ENCODE measurements at places on chromosomes 11 and 22.

- DNase-seq = no peak
Measured at GRCh38 chr11:128205796-128206195, 381.6 kb downstream of the ETS1 start.

DNA sequence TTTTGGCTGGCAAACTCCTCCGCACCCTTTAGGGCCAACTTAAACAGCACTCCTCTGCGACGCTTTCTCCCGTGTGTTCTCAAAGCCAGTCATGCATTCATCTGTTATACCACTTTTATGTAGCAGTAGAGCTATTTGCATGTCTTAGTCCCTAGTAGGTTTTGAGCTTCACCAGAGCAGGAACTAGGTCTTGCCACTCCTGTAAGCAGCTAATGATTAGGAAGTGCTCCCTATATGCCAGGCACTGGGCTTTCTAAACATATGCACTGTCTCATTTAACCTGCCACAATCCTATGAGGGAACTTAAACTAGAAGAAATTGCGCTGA is 180.8 kb downstream of the DBX1 start:
- DNase-seq = no peak

- no peak for DNase-seq
Measured at GRCh38 chr11:64876835-64877341, 1.5 kb downstream of the EHD1 start.

DNA sequence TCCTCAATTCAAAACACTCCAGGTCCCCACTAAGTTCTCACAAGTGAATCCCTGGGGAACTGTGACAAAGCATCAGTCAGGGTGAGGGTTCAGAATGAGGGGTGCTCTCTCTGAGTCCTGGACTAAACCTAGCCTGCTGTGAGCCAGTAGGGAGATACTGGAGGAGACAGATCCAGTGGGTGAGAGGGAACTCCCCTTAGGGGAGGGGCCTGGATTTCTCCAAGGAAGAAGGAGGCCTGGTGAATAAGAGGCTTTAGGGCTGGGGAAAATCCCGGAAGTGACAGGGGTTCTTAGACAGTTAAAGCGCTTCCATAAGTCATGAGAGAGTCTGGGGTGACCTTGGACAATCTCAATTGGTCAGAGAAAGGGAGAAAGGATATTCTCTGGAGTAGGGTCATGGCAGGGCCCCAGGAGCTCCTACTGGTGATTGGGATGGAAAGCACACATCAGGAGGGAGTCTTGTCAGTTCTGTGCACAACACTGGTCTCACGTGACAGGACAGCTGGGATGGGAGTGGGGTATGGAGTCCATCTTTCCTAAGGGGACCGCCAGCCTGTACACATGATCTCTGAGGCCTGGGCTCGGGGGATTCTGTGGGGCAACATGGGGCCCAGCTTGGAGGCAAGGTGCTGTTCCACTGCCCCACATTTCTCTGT is 1.5 kb downstream of the TBC1D10A start:
- no peak for DNase-seq

- DNase-seq = no peak
Measured at GRCh38 chr11:646214-646613, 9.1 kb downstream of the DRD4 start.

GRCh38 chr11:129298988-129299387 is 76.7 kb upstream of the BARX2 start:
- DNase-seq = no peak

GRCh38 chr11:126160345-126161022 is 51.0 kb downstream of the RPUSD4 start:
- no peak for DNase-seq

DNA sequence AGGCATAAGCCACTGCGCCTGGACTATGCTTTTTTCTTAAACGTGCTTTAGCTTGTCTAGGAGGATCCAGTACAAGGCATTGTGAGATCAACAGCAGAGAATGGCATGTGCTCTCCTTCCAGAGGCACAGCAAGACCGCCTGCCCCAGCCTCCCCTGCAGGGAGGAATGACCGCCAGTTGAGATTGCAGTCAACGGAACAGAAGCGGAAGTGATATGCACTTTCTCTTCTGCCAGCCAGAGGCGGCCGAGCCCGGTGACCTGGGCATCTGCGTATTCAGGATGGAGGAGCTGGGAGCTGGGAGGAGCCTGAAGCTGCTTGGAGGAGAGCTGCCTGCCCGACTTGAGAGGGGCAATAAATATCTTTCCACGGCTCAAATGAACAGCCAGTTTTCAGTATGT is 243.0 kb downstream of the CTTN start:
- DNase-seq = no peak

GRCh38 chr11:27263986-27264385 is 99.0 kb downstream of the CCDC34 start:
- no peak for DNase-seq

GRCh38 chr11:34040571-34040970 is 11.0 kb upstream of the CAPRIN1 start:
- DNase-seq = no peak

GRCh38 chr11:77171254-77171653 is 43.2 kb downstream of the MYO7A start:
- no peak for DNase-seq

DNA sequence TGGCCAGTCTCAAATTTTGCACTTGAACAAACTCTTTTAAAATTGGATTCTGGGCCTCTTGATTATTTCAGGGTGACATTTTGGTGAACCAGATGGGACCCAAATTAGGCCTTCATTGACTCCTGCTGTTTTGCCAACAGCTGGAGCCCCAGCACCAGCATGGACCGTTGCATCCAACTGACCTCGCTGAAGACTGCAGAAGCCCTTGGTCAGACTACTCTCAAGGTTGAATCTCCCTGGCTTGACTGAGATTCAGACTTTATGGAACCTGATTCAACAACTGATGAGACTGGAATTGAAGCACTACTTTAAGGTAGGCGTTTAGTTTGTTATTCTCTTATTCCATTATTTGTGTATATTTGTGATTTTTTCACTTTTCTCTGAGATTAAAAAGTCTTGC is 41.7 kb downstream of the NARS2 start:
- DNase-seq = no peak

GRCh38 chr11:43576803-43577521 is 103.6 kb upstream of the HSD17B12 start:
- no peak for DNase-seq

DNA sequence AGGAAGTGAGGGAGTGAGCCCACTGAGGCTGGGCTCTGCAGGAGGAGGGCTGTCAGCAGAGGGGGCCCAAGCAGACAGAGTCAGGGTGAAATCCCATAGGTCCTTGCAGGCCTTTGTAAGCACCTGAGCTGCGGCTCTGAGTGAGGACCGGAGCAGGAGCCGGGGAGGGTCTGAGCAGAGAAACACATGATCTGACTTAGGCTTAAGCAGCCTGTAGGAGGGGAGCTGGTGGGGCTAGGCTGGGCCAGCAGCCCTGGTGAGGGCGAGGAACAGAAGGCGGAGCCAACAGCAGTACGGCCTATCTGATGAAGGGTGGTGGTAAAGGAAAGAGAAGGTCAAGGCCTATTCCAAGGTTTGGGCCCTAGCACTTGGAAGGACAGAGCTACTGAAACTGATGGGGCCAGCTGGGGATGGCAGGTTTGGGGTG is 26.9 kb upstream of the CBX7 start:
- no peak for DNase-seq

DNA sequence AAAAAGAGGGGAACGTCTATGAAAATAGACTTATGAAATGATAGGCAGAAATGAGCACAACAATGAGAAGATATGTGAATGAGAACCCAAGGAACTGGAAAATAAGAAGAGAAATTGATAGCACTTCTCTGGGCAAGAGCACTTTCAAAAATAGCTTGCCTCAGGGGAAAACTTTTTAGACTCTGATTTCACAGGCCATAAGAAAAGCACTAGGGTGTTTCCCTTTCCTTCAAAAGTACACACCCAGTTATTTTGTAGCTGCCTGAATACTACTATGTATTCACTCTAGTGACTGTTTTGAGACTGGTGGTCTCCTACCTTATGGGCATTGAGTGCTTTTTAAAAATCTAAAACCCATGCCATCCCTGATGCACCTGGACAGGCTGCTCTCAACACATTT is 172.3 kb upstream of the SOX6 start:
- DNase-seq = no peak

DNA sequence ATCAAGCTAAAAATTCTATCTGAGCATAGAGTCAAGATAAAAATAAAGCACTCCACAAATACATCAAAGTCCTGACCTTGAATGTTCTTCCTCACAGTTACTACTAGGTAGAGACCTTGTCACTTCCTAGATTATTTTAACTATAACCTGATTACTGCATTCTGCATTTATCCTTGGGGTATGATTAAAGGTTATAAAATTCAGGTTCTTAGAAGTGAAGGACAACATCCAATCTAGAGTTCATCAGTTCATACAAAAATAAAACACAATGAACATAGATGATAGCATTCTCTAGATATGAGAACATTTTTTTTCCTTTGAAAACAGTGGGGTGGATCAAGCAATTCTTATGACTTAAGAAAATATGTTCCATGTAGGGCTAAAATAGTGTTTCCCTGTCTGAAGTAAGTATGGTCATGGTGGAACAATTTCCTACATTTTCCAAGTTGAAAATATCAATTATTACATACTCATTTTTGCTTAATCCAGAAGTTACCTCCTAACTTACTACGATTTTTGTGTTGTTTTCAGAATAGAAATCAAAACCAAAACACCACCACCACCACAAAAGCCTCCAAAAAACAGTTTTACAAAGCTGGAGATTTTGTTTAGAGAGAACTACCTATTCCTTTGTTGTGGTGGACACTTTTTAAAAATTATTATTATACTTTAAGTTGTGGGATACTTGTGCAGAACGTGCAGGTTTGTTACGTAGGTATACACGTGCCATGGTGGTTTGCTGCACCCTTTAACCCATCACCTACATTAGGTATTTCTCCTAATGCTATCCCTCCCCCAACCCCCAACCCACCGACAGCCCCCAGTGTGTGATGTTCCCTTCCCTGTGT is 112.0 kb upstream of the DDI1 start:
- no peak for DNase-seq

DNA sequence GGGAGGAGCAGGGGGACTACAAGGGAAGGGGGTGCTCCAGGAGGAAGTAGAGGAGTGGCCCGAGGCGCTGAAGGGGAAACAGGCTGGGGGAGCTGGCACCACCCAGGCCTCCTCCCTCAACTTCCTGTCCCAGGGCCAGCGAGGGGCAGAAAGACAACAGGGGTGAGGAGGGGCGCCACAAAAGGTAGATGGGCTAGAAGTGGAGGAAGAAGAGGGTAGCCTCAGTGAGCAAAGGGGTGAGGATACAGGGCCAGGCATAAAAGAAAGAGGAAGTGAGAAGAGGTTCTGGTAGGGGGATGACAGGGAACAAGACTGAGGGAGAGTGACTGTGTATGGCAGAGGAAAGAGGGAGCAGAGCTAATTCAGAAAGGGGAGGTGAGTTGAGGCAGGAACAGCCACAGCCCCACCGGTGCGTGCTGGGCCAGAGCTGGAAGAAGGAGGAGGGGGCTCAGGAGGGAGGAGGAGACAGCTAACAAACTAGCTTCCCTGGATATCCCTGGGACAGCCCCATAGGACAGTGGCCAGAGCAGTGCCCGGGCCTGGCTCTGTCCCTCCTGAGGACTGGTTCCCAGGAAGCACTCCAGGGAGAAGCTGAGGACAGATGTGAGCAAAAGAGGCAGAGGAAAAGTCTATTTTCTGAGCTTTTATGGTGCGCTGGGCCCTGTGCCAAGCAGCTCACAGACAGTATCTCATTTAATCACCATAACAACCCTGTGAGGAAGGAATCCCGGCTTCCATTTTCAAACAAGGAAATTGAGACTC is 8.5 kb downstream of the DCHS1 start:
- DNase-seq = peak; percentile 64

- DNase-seq = no peak
Measured at GRCh38 chr11:3827434-3828186, 13.1 kb downstream of the RHOG start.

GRCh38 chr11:9815486-9816136 is 151.7 kb downstream of the SWAP70 start:
- no peak for DNase-seq

- DNase-seq = no peak
Measured at GRCh38 chr11:120704256-120704750, 192.8 kb downstream of the GRIK4 start.

GRCh38 chr22:47238690-47239473 is 476.4 kb downstream of the TBC1D22A start:
- DNase-seq = no peak

- no peak for DNase-seq
Measured at GRCh38 chr22:37412495-37413250, 14.6 kb downstream of the ELFN2 start.

DNA sequence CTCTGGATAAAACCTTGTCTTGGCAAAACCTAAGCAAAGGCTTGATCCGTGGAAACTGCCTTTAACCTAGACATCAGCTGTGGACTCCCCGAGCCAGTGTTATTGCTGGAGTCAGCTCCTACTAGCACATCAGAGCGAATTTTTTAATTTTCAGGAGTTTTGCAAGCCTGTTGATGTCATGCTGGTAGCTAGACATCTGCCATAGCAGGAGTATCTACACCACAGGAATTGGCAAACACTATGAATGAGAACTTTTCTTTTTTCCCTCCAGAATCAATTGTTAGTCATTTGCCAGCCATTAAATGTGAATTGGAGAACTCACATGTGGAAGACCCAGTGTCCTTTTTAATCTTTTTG is 201.2 kb downstream of the NAV2 start:
- DNase-seq = no peak

GRCh38 chr11:2709429-2709828 is 9.6 kb upstream of the KCNQ1OT1 start:
- DNase-seq = no peak

DNA sequence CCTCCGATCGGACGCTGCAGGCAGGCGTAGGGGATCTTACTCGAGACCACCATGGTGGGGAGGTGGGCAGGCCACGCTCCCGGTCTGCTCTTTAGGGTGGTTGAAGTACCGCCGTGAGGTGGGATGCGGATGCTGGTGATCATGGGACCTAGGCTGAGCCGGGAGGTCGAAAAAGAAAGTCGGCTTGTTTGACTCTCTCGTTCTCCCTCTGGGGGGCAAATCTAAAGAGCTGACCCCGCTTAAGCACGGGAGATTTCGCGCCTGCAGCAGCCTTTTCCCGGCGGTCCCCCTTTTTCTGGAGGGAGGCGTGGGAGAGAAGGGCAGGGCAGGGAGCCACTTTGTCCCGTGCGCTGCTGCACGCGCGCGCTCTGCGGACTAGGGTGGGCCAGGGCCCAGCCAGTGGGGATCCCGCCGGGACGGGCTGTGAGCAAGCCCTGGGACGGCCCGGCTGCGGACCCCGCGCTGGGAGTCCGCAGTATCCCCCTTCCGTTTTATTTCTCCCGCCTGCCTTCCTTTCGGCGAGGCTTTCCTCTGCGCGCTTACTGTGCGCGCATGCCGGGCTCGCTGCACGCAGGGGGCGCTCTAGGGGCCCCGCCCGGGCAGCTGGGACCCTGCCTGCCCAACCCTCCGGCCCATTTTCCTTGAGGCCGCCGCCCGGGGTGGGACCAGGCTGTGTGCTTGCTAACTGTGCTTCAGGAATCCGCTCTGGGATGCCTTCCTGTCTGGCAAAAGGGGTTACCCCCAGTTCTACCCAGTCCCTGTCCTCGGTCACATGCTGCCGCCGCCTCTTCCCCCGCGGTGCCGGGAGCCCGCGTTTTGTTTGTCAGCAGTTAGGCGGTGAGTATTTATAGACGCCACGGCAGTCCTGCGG is 81.0 kb downstream of the PRR5L start:
- DNase-seq = peak; percentile 60
